ENCODE measurements at places on chromosomes 12 and 14. TPM values are rescaled to one million over a fixed set of nuclear protein-coding genes. Genes with fewer than 3 reads are reported as not detected.

DNA sequence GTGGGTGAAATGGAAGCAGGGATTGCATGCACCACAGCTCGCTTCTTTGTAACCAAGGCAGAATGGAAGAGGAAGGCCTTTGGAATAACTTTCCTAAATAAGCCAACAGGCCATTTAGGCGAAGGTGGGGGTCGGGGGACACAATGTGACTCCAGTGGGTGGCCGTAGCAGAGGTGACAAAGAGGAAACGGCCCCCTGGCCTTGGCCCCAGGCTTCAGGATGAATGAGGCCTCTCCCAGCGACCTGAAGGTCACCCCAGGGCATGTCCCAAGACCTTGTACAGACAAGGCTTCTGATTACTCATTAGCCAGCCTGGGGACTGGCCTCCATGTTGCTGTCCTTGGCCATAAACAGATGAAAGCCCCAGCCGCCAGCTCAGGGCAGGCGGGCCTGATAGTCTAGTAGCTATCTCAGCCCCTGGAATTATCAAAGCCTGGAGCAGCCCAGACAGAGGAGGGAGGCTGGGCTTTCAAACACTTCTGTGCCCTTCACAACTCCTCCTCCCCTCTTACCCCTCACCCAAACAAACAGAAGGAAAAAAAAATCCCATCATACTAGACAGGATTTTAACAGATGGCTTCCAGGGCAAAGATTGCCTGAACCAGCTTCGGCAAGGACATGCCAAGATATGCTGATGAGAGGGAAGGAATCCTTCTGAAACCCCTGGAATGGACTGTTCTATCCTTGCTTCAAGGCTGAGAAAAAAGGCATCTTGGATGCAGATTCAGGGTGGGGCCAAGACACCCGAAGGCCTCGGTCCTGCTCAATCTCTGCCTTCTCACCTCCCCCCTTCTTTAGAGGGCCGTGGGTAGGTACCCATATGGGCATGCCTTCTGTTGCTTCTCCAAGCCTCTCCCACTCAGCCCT lies 142.3 kb upstream of the PARP11 start:
- DNase-seq: no peak

- peak; percentile 39 for DNase-seq
Measured at GRCh38 chr12:123270214-123271000, 1.2 kb downstream of the CDK2AP1 start.

GRCh38 chr12:57208631-57209282 lies 7.8 kb upstream of the NXPH4 start:
- no peak for DNase-seq

DNA sequence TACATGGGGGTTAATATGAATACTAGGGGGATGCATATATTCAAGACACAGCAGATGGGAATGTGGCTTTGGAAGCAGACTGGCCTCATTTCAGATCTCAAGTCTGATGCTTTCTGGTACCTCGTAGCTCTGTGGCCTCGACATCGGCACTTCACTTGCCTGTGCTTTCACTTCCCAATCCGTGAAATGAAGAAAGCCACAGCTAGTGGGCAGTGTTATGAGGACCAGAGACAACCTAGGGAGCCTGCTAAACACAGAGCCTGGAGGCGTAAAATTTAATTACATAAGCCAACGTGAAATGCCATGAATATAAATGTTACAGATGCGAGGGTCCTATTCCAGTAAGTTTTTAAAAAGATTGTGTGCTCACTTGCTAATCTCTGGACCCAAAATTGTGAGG lies 286.0 kb downstream of the TMEM132D start:
- DNase-seq: no peak

GRCh38 chr12:1878695-1879094 lies 39.8 kb downstream of the CACNA2D4 start:
- no peak for DNase-seq

GRCh38 chr14:35897616-35898111 lies 71.5 kb downstream of the BRMS1L start:
- DNase-seq: no peak

DNA sequence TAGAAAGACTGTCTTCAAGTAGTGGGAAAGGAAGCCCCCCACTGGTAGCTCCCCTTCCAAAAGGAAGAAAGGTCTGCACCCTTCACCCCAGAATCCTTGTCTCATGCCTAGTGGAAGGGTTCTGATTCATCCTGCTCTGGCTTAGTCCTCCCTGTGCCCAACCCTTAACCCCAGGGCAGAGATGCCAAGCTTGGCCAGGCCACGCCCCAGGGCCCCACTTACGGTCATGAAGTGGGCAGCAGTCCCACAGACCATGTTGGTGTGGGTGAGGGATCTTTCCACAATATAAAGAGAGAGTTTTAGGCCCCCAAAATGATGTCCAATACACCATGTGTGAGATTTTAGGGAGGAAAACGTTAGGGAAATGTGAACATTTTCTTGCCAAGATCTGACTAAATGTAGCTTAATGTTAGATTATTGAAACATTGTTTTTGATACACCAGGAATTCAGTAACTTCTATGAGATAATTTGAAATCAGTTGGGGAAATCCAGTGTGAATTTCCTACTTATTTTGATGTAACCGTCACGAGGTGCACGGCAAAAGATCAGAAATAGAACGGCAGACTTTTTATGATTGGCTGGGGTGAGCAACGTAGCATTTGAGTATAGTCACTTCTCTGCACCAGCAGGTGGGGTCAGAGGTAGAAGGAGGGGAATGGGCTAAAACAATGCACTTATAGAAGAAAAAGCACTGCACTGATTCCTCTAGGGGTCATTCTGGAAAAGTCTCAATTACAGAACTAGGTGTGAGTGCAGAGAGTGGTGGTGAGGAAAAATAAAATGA lies 8.2 kb upstream of the SSPN start:
- no peak for DNase-seq

- peak; percentile 82 for DNase-seq
Measured at GRCh38 chr12:2998789-2999264, 39.6 kb downstream of the TEAD4 start.

GRCh38 chr12:26185532-26186320 lies 9.6 kb upstream of the SSPN start:
- DNase-seq: no peak

GRCh38 chr14:99055019-99055418 lies 217.0 kb downstream of the BCL11B start:
- DNase-seq: no peak

GRCh38 chr14:59224341-59224740 lies 35.9 kb downstream of the DAAM1 start:
- DNase-seq: no peak

- DNase-seq: peak; percentile 7
Measured at GRCh38 chr14:22487401-22487800, 101.6 kb downstream of the DAD1 start.

DNA sequence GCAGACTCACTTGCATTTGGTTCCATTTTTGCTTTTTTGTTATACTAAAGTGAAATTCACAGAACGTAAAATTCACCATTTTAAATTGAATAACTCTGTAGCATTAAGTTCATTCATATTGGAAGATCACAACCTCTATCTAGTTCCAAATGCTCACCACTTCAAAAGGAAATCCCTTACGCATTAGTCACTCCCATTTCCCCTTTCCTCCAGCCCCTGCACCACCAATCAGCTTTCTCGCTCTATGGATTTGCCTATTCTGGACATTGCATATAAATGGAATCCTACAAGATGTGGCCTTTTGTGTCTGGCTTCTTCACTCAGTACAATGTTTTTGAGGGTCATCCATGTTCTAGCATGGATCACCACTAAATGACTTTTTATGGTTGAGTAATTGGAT lies 294.5 kb downstream of the KSR2 start:
- DNase-seq: no peak

DNA sequence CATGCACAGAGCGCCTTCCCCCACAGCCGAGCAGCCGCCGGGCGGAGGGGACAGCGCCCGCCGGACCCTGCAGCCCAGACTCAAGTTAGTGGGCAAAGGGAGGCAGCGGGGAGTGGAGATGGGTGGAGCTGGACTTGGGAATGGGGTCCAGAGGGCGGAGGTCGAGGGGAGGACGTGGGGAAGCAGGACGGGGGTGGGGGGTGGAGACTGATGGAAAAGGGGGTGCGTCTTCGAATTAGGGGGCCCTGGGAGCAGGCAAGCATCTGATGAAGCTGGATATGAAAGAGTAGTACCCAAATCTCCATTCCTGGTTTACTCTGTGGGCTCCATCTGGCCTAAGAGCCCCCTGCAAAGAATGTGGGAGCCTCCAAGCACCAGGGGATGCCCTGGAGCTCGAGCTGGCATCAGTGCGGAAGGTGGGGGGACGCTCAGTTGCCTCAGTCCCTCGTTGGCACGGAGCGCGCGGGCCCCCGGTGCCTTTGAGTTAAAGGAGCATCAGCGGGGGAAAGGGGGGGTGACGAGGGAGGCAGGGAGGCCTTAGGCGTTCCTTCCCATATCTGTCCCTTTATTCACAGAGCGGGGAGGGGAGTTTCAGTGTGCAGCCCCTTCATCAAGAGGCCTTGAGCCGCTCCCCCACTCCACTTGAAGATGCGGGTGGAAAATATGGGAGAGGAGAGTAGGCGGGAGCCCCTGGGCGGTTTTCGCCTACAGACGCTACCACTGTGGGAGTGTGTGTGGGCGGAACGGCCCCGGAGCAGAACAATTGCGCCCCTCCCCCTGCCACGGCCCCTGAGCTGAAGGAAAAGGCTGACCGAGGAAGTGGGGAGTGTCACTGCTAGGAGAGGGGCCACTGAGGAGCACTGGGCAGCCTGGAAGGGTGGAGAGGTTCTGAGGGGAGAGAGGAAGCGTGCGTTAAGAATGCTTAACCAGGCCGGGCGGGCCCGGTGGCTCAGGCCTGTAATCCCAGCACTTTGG lies 644 bp downstream of the NAB2 start:
- peak; percentile 54 for DNase-seq

DNA sequence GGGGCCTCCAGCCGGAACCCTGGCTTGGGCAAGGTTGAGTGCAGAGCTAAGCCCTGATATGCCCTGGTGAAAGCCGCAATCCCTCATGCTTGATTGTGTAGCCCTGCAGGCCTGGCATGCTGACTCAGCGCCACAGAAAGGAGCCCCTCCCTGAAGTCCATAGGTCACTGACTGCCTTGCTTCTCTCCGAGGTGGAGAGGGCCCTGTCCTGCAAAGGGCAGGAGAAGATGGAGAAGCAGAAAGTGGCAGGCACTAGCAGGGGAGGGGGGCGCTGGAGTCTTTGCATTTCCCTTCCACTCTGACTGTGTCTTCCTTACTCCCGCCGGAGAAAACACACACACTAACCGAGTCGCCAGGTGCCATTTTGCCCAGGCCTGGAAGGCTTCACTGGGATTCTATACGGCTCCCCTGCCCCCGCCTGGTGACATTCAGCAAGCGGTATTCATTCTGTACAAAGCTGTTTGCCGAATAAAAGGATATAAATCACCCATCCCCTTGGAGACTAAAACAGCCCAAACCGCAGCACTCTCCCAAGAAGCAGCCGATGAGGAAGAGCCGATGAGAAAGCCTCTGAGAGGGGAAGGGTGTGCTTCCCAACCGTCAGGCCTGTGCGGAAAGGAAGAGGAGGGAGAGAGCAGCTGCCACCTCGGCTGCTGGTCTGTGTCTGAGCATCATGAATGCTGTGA lies 69.8 kb downstream of the SLC6A12 start:
- peak; percentile 26 for DNase-seq

GRCh38 chr14:27384124-27384523 lies 786.3 kb upstream of the NOVA1 start:
- DNase-seq: no peak

DNA sequence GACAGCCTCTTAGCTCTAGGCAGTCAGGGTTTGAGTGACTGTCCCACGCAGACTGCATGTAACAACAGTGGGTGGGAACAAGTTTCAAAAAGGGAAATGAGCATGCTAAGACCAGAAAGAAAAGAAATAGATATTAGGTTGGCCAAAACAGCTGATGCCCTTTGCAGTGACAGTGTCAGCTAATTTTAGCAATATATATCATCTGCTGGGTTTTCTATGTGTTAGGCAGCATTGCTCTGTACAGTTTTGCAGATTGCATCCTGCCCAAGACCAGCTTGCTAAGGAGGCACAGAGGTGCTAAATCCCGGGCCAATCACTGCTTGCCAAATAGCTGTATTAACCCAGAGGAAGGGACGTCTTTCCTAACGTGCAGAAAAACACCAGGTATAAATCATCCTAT lies 541.9 kb upstream of the TBX3 start:
- DNase-seq: no peak

GRCh38 chr12:76562130-76562529 lies 2.6 kb upstream of the OSBPL8 start:
- no peak for DNase-seq

DNA sequence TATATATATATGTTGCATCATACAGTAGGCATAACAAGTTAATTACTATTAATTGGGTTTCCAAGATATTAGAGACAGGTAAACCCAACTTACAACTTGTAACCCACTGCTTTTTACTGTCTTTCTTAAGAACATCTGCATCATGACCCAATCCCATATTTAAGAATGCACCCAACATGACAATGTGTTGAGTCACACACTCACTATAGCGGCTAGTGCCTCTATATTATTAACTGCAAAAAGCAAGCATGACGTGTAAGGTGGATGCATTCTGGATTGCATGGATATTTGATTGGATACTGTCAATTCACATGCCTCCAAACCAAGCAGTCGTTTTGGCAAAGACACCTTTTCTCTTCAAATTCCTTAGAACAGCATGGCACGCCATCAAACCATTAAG lies 68.2 kb downstream of the KSR2 start:
- DNase-seq: peak; percentile 9

GRCh38 chr12:76085520-76085868 lies 1.0 kb upstream of the NAP1L1 start:
- peak; percentile 57 for DNase-seq

GRCh38 chr12:18895946-18896345 lies 158.0 kb downstream of the CAPZA3 start:
- peak; percentile 21 for DNase-seq

DNA sequence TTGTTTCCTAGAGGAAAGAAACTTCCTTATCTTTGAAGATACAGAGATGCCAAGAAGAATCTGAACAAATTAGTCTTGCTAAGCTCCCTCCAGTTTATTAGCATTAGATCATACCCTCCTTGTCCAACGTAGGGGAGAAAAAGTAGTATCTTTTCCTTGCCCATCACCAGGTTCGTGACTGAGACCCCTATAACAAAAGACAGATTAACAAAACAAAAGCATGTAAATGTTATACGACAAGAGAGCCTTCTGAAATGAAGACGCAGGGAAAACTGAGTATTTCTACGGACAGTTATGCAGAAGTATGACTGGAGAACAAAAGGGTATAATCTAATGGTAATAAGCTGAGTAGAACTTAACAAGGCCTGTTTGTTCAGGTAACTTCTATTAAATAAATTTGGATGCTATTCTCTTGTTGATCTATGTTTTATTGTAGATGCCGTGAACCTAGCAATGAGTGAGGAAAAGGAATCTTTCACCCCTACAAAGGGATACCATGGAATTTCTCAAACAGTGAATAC lies 2.9 kb upstream of the CLEC7A start:
- DNase-seq: no peak

Gene STX2
- total RNA-seq: 45.7 TPM

Gene YARS2
- total RNA-seq: 31.8 TPM

Gene FAM90A1
- not detected for total RNA-seq

Gene CAPZA3
- total RNA-seq: not detected

Gene KRT77
- not detected for total RNA-seq

Gene CDC42BPB
- total RNA-seq: 59.5 TPM

Gene IFNG-AS1
- not detected for total RNA-seq

Gene TAS2R42
- not detected for total RNA-seq

Gene NELL2
- total RNA-seq: not detected

Gene SLC25A21
- total RNA-seq: 0.19 TPM

Gene EPS8
- total RNA-seq: 162 TPM

Gene TDRD9
- 3.3 TPM for total RNA-seq

Gene LTB4R2
- total RNA-seq: 2.5 TPM

Gene ZFC3H1
- 15.3 TPM for total RNA-seq

Gene MSI1
- total RNA-seq: not detected

All from LHCN-M2 (cell line).